GM12891 (cell line): ENCODE measurements at places on chromosomes 5 and 9.

GRCh38 chr9:123656565-123656964 lies 273.4 kb downstream of the DENND1A start:
- no peak for DNase-seq

- no peak for DNase-seq
Observed at GRCh38 chr9:83537331-83538171, 650 bp downstream of the FRMD3 start.

GRCh38 chr5:151904909-151905308 lies 19.7 kb downstream of the GLRA1 start:
- no peak for DNase-seq

DNA sequence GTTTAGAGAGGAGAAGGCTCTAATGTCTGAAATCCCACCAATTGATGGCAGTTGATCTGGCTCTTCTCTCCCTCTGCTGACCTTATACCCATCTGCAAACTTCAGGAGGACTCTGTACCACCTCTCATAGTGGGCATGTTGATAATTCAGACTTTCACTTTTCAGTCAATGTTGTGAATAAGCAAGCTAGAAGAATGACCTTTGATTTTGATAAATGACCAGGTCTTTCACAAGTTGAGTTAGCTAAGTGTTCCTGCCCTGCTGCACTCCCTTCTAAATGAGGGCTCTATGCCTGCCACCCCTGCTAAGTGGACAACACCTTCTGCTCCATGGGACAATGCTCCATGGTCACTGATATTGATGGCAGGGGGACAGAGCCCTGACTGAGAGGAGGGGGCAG lies 74.7 kb downstream of the SPRY4 start:
- no peak for DNase-seq

GRCh38 chr9:114410910-114411309 lies 23.1 kb upstream of the AKNA start:
- no peak for DNase-seq

DNA sequence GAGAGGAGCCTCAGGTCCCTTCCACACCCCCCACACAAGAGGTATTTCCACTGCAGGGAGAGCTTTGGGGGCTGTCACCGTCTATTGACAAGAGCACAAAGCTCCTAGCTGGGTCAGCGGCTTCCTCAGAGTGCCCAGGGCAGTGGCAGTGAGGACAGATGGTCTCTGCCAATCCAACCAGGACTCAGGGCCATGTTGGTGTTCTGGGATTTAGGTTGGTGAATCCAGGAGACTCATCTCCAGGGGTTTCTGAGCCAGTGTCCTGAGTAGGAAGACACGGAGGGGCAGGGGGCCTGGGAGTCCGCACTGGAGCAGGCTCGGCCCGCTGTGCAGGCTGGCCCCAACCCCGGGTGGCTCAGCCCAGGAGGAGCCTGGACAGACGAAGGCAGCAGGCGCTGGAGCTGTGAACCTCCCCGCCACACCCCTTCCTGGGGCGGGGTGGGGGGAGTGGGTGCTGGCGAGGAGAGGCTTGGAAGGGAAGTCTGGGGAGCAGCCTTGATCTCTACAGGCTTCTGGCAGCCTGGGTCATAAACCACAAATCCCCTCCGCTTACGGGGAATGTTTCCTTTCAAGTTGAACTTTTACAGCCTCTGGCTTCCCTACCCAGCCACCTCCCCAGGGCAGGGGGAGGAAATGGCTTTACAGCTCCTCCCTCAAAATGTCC lies 19.6 kb downstream of the CRB2 start:
- no peak for DNase-seq

DNA sequence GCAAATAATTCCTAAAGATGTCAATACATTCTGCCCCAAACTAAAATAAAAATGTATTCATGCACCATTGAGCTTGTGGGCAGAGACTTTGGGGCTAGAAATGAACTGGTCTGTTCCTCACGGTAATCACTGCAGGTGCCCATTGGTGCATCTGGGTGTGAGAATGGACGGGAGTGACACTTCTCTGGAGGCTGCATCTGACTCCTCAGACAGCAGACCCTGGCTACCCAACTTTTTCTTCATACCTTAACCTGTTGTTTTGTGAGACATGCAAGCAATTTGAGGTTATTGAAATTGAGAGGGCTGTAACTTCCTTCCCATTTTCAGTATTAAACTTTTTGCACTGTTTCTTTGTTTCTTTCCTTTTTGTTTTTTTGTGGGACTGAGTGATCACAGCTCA lies 333.4 kb downstream of the ICE1 start:
- DNase-seq, result no peak

GRCh38 chr9:110356639-110357395 lies 19.2 kb upstream of the TXNDC8 start:
- DNase-seq, result no peak

GRCh38 chr9:21556581-21557427 lies 74.7 kb upstream of the IFNE start:
- no peak for DNase-seq

DNA sequence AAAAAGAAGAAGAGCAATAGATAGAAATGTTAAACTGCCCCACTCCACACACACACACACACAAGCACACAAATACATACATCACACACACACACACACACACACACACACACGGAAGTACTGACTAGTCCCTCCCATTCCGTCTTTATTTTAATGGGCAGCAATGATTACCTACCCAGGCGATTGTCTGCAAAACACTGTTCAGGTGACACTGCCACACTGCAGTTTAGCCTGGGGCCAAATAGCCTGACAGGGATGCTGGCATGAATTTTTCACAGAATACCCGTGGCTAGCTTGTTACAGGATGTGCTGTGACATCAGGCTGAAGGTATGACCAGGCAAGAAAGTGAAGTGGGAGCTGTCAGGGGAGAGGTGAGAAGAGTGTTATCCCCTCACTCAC lies 86.9 kb downstream of the FRMD3 start:
- DNase-seq, result no peak

GRCh38 chr5:176822793-176823481 lies 12.6 kb downstream of the UNC5A start:
- DNase-seq, result no peak

DNA sequence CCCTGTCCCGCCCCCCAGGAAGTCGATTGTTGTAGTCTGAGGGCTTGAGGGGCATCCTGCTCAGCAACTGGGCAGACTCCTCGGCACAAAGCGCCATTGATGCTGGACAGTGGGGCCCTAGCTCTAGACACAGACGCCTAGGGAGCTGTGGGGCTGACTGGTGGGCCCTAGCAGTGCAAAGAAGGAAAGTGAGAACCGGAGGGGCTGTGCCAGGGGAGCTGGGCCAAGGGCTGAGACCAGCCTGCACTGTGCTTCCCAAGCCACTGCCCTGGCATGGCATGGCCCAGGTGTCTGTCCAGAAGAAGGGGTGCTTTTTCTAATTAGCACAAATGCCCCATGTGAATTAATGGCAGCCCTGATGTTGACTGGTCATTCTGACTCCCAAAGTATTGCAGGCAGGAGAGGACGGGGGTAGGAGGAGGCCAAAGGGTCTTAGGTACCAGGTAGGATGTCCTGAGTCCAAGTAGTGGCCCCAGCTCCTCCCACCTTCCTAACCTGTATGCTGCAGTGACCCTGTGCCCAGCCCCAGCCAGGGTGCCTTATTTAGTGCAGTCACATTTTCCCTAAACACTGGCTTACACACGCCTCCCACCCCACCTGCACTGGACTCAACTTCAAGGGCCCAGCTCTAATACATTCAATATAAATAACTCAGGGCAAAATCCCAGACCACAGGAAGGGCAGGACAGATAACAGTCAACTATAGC lies 15.9 kb downstream of the TCF7 start:
- DNase-seq, result no peak

- DNase-seq, result no peak
Observed at GRCh38 chr5:6472792-6473191, 24.1 kb downstream of the UBE2QL1 start.

GRCh38 chr5:35087991-35088390 lies 40.2 kb upstream of the AGXT2 start:
- DNase-seq, result no peak

GRCh38 chr9:87280421-87280820 lies 217.2 kb upstream of the DAPK1 start:
- DNase-seq, result no peak

DNA sequence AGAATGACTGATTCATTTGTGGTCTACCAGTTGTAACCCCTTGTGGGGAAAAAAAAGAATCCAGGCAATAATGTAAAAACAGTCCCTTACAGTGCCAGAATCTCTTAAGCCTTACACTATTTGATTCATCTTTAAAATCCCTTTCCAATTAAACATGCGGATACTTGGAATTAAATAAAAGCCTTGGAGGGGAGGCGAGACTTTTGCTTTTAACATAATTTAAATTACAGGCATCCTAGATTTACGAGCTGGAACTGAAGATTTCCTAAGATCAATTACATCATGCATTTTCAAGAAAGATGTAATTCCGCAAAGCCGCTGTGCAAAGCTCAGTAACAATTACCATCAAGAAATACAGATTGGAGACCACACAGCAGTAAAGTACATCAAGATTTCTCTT lies 370.2 kb downstream of the MTRR start:
- no peak for DNase-seq

DNA sequence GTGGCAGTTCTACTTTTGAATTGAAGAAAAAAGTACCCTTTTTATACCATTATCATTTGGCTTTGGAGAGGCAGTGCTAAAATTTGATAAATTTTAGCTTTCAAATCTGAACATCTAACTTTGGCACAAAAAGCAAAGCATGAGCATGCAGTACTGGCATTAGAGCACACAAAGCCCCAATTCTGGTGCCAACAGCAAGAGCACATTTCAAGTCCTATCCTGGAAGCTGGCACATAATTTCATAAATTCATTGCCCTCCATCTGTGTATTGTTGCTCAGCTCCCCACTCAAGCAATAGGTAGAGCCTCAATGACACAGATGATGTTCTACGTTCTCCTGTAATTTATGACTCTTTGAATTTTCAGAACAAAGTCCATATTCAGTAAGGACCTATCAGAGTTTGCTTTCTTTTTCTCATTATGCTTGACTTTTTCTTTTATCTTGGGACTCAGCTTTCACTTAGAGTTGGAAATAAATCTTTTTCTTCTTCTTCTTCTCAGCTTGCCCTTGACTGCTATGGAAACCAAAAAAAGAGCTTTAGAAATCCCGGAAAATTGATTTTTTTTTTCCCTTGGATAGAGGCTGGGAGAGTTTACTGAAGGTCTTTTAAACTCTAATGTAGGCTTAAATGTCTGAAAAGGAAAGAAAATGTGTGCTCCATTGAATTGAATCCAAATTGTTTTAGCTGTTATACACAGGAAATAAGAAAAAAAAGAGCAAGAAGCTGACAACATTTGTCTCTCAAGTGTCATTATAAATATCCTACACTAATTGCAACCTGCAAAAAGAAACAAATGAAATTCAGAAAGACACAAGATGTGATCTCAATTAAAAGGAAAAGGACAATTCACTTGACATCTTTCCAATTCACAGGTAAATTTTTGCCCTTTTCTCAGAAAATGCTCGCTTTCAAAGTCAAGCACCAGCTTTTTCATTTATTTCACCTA lies 380.8 kb upstream of the CDH18 start:
- DNase-seq, result no peak

DNA sequence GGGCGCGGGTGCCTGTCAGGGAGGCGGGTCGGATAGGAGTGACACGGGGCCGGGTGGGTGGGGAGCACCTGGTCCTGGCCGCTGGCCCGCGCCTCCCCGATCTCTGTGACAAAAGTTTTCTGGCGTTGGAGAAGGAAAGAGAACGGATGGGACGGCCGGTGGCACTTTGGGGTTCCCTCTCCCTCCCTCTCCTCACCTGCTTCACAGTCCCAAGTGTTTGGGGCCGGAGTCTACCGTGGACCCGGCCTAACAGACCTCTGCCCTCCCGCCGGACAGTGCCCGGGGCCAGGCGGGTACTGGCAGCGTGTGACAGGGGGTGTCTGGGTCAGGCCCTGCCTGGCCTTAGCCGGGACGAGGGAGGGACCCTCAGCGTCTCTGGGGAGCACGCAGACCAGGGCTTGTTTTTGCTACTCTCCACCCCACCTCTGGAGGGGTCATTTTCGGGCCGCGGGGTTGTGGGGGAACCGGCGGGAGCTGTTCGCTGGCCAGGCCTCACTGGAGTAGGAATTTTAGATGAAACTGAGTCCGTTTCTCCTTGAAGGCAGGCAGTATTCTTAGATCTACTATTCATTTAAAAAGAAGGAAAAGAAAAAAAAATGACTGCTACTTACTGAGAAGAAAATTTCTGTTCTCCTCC lies 1.7 kb downstream of the PRDM6 start:
- no peak for DNase-seq

DNA sequence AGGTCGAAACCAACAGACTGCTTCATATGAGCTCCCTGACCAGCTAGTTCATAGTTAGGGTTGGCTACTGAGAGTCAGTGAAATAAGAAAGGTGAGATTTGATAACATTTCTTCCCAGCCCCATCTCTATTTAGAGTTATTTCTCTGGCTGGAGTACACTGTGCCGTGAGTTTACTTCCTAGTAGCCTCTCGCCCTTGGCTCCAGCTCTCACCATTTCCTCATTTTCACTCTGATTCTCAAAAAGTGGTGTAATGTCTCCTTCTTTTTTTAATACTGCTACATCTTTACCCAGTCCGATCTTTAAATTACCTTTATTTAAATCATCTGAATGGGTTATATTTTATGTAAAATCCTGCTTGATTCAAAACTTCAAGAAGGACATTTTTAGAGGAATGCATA lies 100.4 kb upstream of the FAM174A start:
- DNase-seq, result no peak

- DNase-seq, result no peak
Observed at GRCh38 chr9:88965473-88965872, 25.8 kb upstream of the S1PR3 start.

- DNase-seq, result no peak
Observed at GRCh38 chr5:36600917-36601527, 5.4 kb upstream of the SLC1A3 start.

GRCh38 chr9:114551750-114552685 lies 35.6 kb upstream of the ATP6V1G1 start:
- no peak for DNase-seq

DNA sequence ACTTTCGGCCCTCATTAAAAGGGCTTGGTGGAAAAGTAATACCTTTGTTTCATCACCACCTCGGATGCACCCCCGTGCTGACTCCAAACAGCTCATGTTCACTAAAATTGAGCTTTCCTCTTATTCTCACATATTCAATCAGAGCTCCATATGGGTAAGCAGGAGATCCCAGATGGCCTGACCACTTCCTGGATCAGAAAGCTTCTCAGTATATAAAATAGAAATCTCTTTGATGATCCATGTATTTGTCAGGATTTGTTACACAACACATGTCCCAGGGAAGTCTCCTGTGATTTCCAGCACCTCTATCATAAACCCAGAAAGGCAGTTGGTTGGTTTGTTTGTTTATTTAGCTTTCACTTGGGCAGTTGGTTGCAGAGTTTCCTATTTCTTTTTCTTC lies 402.0 kb downstream of the MLLT3 start:
- no peak for DNase-seq

DNA sequence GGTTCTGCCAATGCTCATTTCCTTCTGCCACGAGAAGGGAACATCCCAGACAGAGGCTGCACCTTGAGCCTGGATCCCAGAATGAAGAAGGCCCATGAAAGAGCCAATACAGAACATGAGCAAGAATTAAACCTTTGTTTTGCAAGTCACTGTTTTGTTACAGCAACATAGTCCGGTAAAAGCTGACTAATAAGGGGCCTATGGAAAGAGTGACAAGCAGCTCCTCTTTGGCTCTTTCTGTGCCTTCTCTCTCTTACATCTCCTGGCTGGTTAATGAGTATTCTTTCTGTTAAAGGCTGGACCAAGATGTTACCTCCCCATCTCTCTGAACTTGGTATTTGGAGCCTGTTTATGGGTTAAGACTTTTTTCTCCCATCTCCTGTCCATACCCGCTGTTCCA lies 10.8 kb downstream of the GFRA3 start:
- DNase-seq, result no peak

- no peak for DNase-seq
Observed at GRCh38 chr9:72210522-72210921, 61.3 kb downstream of the GDA start.

GRCh38 chr5:132342291-132343180 lies 27.0 kb upstream of the SLC22A5 start:
- DNase-seq, result no peak
